ENCODE measurements at places on chromosomes 6 and 20.

DNA sequence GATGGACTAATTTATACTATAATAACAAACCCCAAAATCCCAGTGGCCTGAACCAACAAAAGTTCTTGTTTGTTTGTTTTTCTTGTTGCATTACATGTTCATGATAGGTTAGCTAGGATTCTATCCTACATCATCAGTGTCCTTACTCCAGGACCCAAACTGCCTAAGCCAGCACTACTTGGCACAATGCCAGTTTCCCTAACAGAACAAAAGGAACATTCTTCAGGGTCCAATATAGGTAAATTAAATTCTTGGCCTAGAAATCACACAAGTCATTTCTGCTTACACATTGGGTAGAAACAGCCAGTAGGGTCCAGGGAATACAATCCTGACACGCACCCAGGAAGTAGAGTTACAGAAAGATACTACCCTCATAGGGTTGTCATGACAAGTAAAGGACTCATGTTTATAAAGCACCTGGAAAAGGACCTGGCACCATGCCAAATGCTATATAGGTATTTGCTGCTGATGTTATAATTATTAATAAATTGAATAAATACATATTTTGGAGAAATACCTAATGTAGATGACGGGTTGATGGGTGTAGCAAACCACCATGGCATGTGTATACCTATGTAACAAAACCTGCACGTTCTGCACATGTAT, 38.8 kb downstream of the RCAN2 start:
- DNase-seq = no peak

GRCh38 chr6:79250107-79250514, 15.6 kb upstream of the HMGN3 start:
- DNase-seq = no peak

GRCh38 chr6:38937839-38938613, 110.6 kb upstream of the GLP1R start:
- DNase-seq = no peak

GRCh38 chr6:27059621-27060425, 187.7 kb upstream of the PRSS16 start:
- DNase-seq = no peak

- no peak for DNase-seq
Measured at GRCh38 chr6:153214436-153214835, 83.4 kb upstream of the RGS17 start.

GRCh38 chr20:44064501-44065400, 122.2 kb downstream of the JPH2 start:
- DNase-seq = no peak

- no peak for DNase-seq
Measured at GRCh38 chr6:43339168-43339567, 30.3 kb downstream of the ZNF318 start.

DNA sequence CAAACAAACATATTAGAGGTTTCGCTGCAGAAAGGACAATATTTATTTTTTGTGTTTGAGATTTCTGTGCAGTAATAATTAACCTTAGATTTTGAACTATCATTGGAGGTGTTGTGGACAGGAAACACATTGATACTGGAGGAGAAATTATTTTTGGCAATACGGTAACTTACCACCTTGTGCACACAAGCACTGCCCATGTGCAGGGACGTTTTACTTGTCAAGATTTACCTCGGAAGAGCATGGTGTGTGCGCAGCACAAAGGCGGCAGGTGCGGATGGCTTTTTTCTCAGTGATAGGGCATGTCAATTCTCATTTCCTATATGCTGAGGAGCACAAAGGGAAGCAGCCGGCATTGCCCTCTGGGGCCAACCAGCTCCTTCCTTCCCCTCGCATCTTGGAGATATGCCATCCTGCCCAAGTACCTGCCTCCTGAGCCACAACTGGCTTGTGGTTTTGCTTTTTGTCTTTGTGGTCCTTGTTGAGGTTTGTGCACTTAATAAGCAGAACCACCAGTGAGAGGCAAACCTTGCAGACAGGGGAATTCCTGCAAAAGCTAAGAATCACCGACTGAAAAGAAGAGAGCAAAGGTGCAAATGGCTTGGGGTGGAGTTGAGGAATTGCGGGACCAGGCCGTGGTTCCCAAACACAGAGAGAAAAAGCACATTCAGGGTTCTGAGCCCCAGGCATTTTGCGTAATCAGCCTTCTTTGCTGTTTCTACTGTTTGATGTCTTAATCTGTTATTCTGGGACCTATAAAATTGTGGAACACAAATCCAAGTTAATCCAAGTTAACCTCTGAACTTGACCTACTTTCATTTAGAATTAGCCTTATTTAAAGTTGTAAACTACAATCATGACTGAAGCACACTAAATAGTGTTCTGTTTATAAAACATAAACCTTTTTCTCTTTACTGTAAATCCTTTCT, 21.9 kb downstream of the SAMD5 start:
- DNase-seq = no peak

- DNase-seq = no peak
Measured at GRCh38 chr6:142871910-142872331, 73.1 kb downstream of the HIVEP2 start.

GRCh38 chr6:159221486-159222170, 52.4 kb downstream of the FNDC1 start:
- no peak for DNase-seq

DNA sequence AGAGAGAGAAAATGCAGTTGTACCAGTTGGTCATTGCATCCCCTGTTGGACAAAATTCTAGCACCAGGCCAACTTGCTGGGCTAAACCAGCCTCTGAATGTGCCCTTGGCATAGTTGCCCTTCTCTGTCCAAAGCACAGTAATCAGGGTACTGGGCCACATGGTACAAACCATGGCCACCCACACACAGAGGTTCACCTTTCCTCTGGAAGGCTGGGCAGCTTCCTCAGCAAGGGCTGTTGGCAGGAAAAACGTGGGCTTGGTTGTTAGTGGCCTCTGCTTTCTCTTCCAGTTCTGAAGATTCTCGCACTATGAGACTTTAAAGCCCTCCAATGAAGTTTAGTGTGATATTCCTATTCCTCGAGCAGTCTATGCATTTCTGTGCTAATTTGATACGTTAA, 706 bp downstream of the DDO start:
- DNase-seq = no peak

DNA sequence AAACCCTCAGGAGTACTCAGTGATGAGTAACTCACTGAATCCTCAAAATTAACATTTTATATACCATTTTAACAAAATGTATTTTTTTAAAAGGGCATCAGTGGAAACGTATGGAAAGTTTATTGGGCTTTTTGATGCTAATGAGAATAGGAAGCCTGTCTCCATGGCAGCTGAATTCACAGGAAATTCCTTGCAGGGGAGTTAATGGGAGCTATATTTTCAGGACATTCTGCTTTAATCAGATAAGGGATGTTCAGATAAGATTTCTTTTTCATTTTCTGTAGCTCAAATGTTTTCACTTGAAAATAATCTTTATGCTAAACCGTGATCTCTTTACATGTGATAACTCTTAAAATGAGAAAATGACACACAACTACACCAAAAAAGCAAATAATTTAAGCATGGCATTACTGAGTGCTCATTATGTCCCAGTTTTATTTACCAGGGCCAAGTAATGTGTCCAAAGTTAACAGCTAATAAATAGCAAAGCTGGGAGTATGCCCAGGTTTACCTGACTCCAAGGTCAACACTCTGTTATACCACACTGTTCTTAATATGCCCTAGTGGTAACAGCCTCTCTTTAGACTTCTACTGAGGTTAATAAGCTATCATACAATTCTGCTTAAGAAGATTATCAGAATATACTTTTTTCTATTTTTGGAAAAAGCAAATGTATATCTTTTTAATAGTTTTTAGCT, 348.1 kb downstream of the GRIK2 start:
- DNase-seq = no peak
